Airway epithelial cell (primary cell): ENCODE measurements at places on chromosomes 12 and 14. TPM values are rescaled to one million over a fixed set of nuclear protein-coding genes. Genes with fewer than 3 reads are reported as not detected.

NID2 gene
- total RNA-seq: 3.4 and 4.7 TPM in 2 replicates

GYS2 gene
- not detected in 2 replicates for total RNA-seq

CPNE8 gene
- total RNA-seq: 7.7 and 8.0 TPM in 2 replicates

LBHD2 gene
- total RNA-seq: not detected in 2 replicates

ATXN7L3B gene
- total RNA-seq: 14.5 and 19.0 TPM in 2 replicates

COX8C gene
- not detected in 2 replicates for total RNA-seq

GARIN6 gene
- not detected in 2 replicates for total RNA-seq

RBMS2 gene
- total RNA-seq: 12.9 and 21.6 TPM in 2 replicates

GNPTAB gene
- total RNA-seq: 12.8 and 20.0 TPM in 2 replicates

CLEC4E gene
- not detected in 2 replicates for total RNA-seq

KRT72 gene
- total RNA-seq: not detected in 2 replicates

NELL2 gene
- not detected in 2 replicates for total RNA-seq

EDDM3A gene
- not detected in 2 replicates for total RNA-seq

PLCZ1 gene
- total RNA-seq: not detected in 2 replicates

LRRK2 gene
- 0.51 and 0.56 TPM in 2 replicates for total RNA-seq

MOK gene
- 10.4 and 10.8 TPM in 2 replicates for total RNA-seq
